ENCODE measurements at places on chromosomes 1 and 21.

DNA sequence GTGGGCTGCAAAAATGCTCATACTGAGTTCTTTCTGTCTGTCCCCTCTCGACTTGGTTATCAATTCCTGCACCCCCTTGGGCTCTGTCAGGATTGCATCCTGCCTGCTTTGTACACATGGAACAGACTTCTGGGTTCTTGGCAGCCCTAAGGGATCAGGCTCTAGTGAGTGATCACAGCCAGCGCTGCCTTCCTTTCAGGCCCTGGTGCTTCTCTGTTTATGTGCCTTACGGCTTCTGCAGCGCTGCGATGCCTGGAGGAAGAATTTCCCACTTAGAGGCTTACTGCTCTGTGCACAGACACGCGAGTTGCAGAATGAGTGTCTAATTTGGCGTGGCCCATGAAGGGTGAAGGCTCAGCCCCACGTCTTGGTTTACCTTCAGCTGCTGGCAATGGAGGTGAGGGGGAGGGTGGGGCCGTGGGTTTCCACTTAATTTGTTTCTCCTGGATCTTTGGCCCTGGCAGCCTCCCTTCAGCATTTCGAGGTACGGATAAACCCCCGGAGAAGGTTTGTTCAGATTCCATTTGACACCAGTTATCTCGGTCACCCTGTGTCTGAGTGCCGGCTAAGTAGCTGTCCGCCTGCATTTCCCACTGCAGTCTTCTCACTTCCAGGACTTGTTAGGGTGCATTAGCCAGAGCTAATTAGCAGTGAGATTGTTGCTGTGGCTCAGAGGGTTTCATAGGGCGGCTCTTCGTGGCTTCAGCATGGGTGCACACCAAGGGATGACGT, 227.3 kb downstream of the DYRK1A start:
- no peak for DNase-seq

GRCh38 chr1:19083081-19083480, 126.6 kb upstream of the IFFO2 start:
- no peak for DNase-seq

DNA sequence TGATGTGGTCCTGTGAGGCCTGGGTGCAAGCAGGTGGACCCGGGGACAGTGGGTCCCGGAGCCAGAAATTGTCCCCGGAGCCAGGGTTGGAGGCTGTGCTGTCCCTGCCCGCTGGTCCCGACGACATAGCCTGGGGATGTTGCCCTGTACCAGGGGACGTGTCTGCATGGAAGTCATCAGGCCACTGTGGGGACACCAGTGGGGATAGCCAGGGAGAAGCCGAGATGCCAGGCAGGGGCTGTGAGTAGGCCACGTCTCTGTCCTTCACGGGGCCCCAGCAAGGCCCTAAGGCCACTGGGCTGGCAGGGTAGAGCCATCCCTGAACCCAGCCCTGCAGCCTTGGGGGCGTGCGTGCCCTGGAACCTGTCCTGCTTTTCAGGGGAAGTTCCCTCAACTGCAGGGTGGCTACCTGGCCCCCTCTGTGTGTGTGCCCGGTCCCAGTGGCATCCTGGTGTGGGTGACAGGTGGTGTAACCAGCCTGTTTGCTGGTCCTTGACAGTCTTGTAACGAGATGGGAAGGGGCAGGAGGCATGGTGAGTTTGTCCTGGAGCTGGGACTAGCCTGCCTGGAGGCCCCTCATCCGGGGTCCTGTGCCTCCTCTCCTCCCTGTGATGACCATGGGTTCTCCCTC, 73.2 kb downstream of the OBSCN start:
- no peak for DNase-seq

GRCh38 chr1:93965256-93965655, 56.0 kb upstream of the GCLM start:
- no peak for DNase-seq

- DNase-seq: no peak
Observed at GRCh38 chr1:226337276-226337875, 28.4 kb upstream of the LIN9 start.

GRCh38 chr1:202952818-202953217, 5.3 kb downstream of the ADIPOR1 start:
- DNase-seq: peak; percentile 85

- DNase-seq: peak; percentile 64
Observed at GRCh38 chr1:100773444-100773843, 53.9 kb downstream of the VCAM1 start.

GRCh38 chr1:149997585-149998262, 12.8 kb downstream of the OTUD7B start:
- DNase-seq: no peak

- DNase-seq: no peak
Observed at GRCh38 chr21:32189688-32190483, 89.0 kb downstream of the MIS18A start.

DNA sequence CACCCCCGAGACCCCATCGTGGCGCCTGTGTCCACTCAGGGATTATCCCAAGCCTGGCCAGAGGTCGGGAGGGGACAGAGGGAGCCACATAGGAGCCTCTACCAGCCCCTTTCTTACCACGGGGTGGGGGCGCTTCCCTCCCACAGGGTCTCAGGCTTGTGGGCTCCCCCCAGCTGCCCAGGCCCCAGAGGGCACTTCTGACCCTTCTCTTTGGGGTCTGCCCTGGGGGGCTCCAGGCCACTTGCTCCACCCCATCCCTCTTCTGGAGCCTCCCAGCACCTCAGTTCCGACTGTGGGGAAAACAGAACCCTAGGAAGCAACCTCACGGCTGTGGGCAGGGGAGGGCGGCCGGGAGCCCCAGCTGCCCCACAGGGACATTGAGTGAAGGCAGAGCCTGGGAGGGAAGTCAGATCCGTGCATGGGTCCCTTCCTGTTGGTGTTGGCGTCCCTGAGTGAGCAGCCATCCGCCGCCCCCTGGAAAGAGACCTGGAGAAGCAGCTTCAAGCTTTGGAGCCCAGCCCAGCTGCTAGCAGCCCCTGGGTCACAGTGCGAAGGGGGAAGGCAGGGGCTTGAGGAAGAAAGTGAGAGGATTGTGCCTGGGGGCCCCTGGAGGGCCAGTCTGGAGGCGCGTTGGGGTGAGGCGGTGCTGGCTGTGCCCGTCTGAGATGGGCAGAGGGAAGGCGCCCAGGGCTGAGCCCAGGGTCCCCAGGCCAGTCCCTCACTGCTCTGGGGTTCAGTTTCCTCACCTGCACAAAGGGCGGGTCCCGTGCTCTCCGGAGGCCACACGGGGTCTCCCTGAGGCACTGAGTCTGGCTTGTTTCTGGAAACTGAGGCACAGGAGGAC, 22.1 kb downstream of the RRP1 start:
- no peak for DNase-seq

DNA sequence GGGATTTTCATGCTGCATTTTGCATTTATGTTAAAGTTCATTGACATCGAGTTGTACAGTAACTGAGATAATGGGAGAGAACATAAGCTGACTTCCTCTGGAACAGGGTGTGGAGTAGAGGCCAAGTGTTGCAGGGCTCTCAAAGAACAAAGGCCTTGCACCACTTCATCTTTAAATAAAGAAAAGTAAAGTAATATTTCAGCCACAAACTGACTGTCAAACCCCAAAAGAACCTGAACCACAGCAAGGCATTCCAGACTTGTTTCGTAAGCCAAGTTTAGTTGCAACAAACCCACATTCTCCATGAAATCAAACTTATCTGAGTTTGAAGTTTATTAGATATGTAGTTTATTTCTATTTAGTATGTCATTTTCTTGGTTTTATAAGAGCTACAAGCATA, 19.1 kb upstream of the HMGCS2 start:
- DNase-seq: peak; percentile 21

DNA sequence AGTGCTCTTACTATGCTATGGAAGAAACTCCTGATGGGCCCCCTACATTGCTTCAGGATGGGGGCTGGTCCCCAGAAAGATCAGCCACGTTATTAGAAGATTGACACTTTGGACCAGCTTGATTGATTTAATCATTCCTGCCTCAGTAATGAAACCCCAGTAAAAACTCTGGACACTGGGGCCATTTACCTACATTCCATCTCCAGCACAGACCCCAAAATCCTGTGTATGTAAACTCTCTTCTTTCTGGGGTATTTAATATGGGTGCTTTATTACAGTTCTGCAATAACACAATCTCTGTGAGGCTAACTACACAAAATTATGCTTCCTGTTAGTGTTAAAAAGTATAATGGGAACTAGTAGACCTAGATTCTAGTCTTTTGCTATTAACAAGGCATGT, 96.6 kb downstream of the KCNK1 start:
- no peak for DNase-seq

DNA sequence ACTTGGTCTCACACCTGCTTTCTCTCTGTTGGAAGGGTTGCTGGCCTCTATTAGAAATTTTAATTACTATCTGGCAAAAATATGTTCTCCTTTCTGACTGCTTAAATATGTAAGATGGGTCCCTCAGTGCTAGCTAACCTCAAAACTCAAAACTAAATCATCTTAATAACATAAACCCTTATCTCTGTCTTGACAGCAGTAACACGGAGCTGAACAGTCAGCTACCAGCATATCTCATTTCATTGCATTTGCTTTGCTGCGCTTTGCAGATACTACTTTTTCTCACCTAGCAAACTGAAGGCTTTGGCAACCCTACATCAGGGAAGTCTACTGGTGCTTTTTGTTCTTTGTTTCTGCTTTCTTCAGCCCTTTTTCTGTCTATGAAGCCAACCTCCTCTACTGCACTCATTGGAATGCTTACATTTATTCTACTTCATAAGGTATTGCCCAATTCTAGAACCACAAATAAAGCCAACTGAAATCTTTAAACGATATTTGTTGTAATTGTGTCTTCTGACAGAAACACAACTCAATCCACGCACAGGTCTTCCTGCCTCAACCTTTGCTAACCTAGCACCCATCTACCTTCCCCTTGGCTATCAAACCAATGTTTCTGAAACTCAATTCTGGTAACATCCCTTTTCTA, 95.6 kb downstream of the RERE start:
- no peak for DNase-seq

DNA sequence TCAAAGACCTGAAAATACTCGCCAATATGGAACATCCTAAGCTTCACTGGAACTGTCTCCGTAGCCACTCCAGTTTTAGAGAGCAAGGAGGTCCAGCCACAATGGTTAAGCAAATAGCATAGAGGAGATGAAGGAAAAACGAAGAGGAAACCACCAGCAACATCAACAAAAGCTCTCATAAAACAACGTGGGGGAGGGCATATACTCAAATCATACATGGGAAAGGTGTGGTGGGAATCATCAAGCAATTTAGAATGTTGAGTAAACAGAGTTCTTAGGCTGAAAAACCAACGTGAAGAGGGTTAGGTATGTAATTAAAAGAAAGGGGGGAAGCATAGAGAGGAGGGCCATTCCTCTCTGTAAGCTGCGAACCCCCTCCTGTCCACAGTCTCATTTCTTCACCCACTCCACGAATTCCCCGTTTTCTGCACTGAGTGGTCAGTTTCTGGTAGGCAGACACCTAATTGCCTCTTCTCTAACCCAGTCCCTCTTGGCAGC, 1.0 kb downstream of the TMEM59 start:
- peak; percentile 15 for DNase-seq

DNA sequence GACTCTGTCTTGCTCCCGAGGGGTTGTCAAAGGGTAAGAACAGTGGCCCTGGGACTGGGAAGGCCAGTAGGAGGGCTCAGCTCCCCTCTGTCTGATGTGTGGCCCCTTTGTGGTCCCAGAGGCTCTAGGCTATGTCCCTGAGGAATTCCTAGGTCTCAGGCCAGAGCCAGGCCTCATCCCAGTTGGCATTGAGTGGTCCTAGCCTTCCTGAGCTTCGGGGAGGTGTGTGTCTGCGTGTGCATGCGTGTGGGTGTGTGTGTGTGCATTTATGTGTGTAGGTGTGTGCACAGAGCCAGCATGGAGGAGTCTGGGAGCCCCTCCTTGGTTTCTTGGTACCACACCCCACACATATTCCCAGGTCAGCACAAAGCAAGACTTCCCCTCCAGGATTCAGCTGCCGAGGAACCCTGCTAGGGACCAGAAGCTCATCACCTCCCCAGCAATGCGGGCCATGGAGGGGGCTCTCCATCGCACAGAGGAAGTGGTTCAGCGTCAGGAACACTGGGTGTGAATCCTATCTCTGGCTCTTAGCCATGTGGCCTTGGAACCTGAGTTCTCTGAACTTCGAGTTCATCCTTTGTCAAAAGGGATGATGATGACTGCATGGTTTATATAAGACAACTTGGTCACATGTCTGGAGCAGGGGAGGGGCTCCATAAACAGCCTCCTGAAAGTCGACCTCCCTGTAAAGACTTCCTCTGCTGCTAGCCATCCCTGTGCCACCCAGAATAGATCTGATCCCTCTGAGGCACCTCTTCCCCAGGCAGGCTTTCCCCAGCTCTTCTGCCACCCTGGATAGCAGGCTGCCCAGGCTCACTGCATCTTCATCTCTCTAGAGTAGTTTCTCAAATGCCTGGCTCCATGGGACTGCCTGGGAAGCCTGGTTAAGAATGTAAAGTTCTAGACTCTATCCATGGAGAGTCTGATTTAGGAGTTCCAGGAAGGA, 8.3 kb upstream of the EPS8L3 start:
- no peak for DNase-seq

- DNase-seq: no peak
Observed at GRCh38 chr1:23449306-23449705, 24.8 kb upstream of the TCEA3 start.

GRCh38 chr21:36916718-36917117, 49.8 kb downstream of the HLCS start:
- DNase-seq: no peak

DNA sequence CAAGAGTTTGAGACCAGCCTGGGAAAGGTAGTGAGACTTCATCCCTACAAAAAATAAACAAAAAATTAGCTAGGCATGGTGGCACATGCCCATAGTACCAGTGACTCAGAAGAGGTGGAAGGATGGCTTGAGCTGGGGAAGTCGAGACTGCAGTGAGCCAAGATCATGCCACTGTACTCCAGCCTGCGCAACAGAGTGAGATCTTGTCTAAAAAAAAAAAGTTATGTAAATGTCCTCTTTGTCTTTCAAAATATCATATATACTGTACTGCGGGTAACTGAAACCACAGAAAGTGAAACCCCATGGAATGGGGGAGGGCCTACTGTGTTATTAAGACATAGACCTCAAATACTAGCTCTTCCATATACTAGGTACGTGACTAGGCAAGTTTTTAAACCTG, 20.8 kb downstream of the ACADM start:
- no peak for DNase-seq

DNA sequence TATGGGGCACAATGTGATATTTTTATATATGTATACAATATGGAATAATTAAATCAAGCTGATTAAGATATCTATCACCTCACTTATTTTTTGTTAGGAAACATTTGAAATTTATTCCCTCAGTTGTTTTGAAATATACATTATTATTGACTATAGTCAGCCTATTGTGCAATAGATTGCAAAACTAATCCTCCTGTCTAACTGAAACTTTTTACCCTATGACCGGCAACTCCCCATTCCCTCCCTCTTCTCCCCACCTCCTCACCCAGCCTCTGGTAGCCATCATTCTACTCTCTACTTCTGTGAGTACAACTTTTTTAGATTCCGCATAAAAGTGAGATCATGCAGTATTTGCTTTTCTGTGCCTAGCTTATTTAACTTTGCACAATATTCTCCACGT, 117.7 kb upstream of the SGIP1 start:
- peak; percentile 71 for DNase-seq

DNA sequence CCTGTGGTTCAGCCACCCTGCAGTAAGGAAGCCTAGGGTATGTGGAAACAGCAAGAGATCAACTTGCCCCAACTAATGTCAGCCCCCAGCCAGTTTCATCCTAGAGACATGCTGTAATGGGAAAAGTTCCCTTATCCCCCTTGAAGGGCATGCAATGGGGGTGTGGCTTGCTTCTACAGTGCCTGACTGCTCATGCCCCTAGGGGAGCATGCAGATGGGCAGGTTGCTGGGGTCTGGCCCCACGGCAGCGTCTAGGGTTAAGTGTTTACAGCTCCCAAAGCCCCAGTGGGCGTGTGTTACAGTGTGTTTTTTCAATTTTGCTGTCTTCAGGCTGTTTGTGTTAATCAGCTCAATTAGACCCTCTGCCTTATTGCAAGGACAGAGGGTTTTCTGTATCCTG, 1105.9 kb downstream of the AMY1C start:
- no peak for DNase-seq
